Kidney capillary endothelial cell (primary cell): ENCODE measurements at places on chromosomes 1 and 21.

DNA sequence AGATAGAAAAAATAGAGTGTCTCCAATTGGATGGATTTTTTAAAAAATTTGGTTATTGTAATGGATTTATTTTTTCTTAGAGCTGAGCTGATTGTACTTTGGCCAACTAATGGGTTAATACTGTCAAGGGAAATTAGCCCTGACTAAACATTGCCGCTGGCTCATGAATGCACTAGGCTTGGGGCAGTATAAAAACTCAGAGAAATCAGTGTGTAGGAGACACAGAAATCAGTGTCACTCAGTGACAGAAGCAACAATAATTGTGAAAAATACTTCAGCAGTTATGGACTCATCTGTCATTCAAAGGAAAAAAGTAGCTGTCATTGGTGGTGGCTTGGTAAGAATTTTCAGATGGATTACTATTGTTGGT lies at the start of gene KMO:
Gene KMO, plus strand, starts transcription at position 217 of the 370 bp plus-strand sequence. Its CDS starts 67 bp downstream, at position 284.
- peak; percentile 17 for DNase-seq

GRCh38 chr1:8938232-8938999 lies 7.3 kb upstream of the CA6 start:
- no peak for DNase-seq

DNA sequence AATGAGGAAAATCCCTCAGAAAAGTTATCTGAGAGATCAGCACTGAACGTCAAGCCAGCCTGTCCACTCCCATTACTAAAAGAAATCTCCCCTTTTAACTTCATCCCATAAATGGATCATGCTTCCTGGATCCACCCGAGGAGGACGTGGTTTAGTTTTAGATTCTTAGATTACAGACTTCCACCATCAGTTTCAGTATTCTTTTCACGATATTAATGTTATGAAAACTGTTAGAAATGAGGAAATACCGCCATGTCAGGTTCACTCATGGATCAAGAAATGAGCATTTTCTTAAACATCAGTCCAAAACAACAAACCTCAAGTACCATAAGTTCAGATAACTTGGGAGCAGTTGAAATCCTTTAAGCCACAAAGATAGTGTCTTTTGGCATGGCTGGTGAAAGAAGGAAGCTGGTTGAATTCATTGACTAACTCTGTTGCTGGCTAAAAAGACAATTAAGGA lies 49.8 kb downstream of the NFIA start:
- DNase-seq = no peak

- no peak for DNase-seq
Observed at GRCh38 chr1:222784916-222785315, 29.9 kb upstream of the DISP1 start.

- no peak for DNase-seq
Observed at GRCh38 chr1:51861669-51862068, 16.9 kb downstream of the NRDC start.

DNA sequence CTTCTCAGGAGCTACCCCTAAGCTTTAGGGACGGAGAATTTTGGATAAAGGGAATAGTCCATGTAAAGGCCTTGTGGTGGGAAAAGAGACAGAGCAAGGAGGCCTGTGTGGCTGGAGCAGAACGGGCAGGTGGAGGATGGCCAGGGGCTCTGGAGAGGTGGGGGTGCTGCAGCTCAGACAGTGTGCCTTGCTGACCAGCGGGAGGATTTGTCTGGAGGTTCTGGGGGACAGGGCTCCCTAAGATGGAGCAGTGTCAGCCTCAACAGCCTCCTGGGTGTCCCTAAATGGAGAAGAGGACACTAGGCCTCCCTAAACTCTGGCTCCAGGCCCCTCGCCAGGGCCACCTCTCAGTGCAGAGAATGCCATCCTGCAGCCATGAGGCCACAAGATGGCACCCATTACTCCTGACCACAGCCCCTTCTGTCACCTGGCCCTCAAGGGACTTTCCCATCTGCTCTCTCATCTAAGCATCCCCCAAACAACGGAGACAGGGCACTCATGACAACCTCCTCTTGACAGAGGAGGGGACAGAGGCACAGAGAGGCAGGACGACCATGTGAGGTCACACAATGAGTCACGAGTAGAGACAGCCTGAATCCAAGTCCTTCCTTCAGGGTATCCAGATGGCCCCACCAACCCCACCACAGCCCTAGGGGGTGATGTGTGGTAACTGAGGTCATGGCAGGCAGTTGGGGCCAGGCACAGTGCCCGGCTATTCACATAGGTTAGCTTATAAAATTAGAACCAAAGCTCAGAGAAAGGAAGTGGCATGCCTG lies 94.7 kb downstream of the DMRTB1 start:
- DNase-seq = no peak

DNA sequence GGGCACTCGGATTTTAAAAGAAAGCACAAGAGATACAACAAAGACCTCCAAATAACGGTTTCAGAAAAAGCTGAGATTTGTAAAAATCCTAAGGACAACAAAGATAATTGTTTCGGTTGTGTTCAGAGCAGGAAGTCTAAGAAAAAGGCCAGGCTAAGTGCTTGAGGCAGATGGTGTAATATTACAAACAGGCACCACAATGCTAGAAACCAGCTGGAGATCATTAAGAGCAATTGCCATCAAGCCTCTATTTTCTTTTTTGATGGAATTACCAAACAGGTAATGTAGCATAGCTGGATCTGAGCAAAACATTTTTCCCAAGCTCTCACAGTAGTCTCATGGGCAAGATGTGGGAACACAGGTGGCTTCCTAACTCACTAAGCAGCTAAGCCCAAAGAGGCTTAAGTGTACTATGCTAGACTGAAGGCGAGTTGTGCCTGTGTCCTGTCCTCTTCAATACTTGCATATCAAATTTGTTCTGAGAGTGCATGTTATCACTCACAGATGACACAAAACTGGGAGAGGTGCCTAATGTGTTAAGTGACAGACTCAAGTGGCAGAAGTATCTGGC lies 161.6 kb downstream of the GLUL start:
- no peak for DNase-seq

- no peak for DNase-seq
Observed at GRCh38 chr1:48470950-48471690, 884 bp downstream of the SPATA6 start.

DNA sequence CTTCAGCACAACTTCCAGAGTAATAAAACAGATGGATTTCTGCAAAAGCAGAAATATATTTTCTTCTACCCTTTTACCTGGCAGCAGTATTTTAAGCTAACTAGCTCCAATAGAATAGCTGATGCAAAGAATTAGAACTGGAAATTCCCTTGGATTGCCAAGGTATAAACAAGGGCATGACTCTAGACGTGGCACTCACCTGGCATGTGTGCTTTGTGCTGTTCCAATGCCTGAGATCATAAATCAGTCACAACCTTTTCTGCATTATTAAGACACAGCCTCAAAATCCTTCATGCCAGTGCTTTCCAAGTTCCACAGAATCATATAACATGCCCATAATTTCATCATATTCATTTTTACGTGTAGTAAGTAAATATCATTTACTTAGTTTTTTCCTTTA lies 1048.7 kb downstream of the ADGRL2 start:
- no peak for DNase-seq

DNA sequence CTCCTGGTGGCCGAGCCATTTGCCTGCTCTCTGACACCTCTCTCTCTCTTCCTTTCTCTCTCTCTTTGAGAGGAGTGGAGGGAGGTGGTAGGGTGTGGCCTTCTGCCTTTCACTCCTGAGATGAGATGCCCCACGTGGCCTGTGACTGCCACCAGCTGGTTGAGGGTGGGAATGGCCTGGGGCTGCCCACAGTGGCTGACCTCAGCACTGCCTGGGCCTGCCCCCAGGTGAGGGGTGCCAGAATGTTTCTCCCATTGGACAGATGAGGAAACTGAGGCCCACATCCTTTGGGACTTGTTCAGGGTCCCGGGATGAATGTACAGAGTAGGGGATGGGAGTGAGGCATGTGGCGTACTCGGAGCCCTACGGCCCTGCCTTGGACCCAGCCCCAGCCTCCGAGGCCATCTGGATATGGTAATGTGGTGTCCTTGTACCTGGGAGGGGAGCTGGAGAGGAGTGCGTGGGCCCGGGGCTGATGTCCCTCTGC lies 12.7 kb upstream of the C1orf167 start:
- DNase-seq = no peak

GRCh38 chr1:162279136-162279498 lies 97.5 kb downstream of the SPATA46 start:
- no peak for DNase-seq

GRCh38 chr1:44421446-44421884 lies 16.4 kb downstream of the RNF220 start:
- DNase-seq = no peak

DNA sequence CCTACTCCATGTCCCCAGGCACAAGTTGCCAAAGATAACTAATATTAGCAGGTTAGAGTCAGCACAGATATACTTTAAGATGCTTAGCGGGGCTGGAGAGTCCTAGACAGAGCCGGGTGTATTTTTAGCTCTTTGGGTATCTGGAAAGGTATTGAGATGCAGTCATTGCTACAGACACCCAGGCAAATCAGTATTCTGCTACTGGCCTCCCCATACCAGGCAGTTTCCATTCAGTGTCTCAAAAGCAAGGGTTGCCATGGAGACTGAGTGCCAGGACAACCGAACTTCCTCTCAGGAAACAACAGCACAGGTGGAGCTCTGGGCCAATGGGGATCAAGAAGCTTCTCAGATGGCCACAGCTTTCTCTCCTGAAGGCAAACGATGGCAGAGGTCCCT lies 45.3 kb downstream of the KCNC4 start:
- peak; percentile 15 for DNase-seq

DNA sequence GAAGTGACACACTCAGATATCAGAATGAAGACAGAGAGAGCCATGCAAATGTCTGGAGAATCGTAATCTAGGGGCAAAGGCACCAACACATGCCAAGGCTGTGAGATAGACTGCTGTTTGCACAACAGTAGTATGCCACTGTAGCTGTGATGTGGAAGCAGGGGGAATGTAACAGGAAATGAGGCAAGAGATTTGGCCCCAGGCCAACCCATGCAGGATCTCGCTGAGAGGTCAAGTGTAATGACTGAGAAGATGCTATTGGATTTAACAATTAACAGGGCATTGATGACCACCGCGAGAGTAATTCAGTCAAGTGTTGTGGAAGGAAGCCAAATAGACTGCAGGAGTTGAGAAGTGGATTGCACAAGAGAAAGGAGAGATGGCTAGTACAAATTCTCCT lies 107.3 kb upstream of the ST6GALNAC5 start:
- no peak for DNase-seq

- DNase-seq = no peak
Observed at GRCh38 chr1:157310401-157310800, 172.2 kb upstream of the ETV3 start.

GRCh38 chr1:61961009-61961408 lies 218.7 kb downstream of the PATJ start:
- no peak for DNase-seq

GRCh38 chr1:94070865-94071264 lies 50.1 kb downstream of the ABCA4 start:
- DNase-seq = no peak

DNA sequence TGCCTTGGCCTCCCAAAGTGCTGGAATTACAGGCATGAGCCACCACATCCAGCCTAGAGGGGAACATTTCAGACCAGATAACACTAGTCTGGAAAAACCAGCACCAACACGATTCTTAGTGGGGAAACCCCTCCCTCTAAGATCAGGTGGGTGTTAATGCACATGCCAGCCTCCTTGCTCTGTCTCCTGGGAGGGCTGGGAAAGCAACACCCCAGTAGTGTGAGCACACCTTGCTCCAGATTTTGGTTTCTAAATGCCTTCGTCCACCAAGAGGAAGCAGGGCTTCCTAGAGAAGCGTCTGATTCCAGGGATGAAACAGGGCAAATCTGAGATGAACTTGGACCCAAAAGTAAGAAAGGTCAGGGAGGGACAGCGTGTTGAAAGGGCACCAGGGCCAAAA lies 2.2 kb upstream of the KRTAP10-4 start:
- no peak for DNase-seq

GRCh38 chr1:99672038-99672437 lies 26.1 kb downstream of the PALMD start:
- no peak for DNase-seq

- DNase-seq = no peak
Observed at GRCh38 chr1:8698012-8698630, 119.3 kb downstream of the RERE start.
